ENCODE measurements at places on chromosomes 12 and 14.

DNA sequence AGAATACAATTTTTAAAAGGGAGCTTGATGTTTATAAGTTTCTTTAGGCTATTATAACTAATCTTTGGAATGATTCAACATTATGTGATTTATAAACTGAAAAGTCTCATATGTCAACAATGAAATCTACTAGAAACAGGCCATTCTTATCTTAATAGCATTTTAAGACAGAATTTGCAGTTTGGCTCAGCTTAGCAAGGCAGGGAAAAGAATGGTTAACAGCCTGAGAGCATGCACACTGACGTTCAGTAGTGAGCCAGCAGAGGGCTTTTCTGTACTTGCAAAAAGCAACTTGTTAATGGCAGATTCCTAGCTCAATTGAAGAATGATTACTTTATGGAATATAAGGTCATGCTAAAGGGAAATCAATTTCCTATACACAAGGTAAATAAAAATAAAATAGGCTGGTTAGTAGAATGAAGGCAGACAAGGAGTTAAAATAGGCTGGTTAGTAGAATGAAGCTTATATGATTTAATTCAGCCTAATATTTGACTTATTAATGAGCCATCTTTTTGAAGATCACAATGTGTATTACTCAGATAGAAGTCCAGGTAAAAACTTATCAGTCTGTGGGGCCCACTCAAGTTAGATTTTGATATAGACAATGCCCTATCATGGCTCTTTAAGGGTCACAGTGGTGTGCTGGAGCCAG lies 95.9 kb downstream of the OTOGL start:
- no peak for DNase-seq

GRCh38 chr14:22864979-22865378 lies 6.6 kb upstream of the LRP10 start:
- DNase-seq = no peak

DNA sequence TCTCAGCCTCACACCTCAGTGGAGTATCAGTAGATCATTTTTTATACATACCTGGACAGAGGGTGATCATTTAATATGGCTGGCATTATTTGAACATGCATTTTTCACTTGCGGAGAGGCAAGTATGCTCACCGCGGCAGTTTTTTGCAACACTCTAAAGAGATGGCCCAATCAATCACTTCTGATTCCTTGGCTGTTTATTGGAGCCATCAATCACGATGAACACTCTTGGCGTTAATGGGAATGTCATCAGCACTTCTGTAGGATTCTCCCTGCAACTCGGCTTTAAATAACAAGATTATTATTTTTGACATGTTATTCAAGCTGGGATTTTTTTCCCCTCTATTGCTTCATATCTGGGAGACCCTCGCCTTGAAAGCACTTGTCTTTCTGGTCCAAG lies 46.9 kb upstream of the SLC24A4 start:
- DNase-seq = no peak

GRCh38 chr14:49193332-49194065 lies 392.7 kb downstream of the RPS29 start:
- DNase-seq = no peak

- no peak for DNase-seq
Observed at GRCh38 chr12:105897311-105897725, 241.4 kb downstream of the NUAK1 start.

- DNase-seq = no peak
Observed at GRCh38 chr12:121198949-121199348, 11.0 kb upstream of the P2RX4 start.

DNA sequence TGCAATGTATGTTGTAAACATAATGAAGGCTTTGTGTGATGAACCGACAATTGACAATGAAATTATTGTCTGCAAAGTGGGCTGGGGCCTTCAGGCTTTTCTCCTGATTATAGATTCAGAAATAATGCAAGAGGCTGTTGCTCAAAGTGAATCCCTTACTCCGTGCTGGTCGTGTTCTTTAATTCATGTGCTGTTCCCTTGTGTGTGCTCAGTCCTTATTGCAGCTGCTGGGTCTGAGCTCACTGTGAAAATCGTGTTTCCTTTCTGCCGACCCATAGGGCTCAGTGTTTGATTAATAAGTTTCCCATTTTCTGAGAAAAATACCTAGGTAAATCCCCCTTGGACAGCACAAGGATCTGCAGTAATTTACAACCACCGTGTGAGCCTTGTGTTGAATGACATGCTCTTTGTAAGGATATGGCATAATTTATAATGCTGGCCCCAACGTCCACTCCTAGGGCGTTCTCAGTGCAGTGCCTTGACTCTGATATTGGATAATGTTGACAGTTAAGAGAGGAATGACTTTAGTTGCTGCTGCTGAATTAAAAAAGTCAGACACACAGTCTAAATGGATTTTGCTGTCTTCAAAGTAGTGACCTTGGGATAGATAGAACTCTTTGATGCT lies 81.6 kb downstream of the RGS6 start:
- DNase-seq = no peak

GRCh38 chr12:76470028-76470939 lies 89.3 kb downstream of the OSBPL8 start:
- DNase-seq = no peak

DNA sequence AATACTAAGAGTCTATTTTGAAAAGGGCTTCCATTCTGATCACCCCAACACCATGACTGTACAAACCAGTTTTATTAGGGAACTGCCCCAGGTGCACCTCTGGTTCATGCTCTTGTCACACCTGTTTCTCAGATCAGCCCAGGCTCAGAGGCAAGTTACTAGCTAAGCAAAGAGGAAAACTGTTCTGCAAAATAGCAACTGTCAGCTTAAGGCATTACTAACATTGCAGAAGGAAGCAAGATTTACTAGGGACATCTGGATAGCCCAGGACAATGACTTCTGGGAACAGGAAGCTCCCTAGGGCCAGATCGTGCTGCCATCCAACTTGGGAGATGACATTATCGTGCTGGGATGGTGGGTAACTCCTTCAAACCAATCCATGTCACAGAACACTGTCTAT lies 30.1 kb downstream of the ANAPC7 start:
- no peak for DNase-seq

GRCh38 chr14:83780321-83780720 lies 1749.6 kb upstream of the FLRT2 start:
- no peak for DNase-seq

DNA sequence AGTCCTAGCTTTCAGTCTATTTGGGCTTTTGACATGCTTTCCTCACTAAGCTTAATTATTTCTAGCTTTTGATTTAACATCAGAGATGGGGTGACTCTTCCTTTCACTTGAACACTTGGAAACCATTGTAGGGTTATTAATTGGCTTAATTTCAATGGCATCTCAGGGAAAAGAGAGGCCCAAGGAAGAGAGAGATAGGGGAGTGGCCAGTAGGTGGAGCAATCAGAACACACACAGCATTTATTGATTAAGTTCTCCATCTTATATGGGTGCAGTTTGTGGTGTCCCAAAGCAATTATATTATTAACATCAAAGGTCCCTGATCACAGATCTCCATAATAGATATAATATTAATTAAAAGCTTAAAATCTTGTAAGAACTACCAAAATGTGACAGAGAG lies 1466.1 kb upstream of the SEL1L start:
- no peak for DNase-seq

DNA sequence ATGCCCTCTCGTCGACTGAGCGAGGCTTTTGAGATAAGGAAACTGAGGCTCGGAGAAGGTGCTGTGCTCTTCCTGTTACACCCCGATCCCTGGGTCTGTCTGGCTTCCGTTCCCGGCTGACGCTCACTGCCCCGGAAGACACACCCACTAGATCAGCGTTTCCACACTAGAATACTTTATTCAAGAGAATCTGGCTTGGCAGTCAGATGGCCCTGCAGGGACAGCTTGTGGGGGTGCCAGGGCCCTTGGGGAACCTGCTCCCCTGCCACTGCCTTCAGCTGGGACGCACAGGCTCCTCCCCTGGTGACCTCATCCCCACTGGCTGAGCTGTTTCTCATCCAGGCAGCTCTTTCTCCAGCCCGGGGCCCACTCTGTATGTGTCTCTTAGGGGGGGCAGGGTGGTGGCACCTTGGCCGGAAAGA lies 13.7 kb downstream of the PGF start:
- DNase-seq = peak; percentile 80

DNA sequence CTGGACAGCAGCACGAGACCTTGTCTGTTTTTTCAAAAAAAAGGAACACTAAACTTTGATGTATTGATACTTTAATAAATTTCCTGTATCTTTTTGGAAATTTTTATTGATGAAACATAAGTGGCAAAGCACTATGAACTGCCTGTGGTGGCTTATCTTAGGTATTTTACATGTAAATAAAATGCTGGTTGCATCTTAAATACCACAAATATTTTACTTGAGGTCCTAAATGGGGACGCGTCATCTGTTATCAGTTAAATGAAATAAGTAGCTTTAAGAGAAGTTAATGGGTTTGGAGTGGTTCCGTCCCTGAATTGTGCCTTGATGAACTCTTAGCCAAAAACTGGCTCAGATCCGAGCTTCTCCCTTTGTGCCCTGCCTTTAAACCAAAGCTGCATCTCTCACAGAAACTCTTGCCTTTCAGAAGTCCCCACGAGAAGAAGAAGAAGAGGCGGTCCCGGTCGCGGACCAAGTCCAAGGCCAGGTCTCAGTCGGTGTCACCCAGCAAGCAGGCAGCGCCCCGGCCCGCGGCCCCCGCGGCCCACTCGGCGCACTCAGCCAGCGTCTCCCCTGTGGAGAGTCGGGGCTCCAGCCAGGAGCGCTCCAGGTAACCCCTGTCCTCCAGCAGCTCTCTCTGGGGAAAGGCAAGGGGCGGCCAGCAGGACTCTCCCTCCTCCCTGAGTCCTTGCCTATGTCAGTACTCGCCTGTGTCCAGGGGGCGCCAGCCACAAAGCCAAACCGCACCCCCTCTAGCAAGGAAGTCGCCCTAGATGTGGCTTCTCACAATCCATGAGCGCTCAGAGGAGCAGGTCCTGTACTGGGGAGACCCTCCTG lies 31.2 kb upstream of the MMP17 start:
- no peak for DNase-seq

DNA sequence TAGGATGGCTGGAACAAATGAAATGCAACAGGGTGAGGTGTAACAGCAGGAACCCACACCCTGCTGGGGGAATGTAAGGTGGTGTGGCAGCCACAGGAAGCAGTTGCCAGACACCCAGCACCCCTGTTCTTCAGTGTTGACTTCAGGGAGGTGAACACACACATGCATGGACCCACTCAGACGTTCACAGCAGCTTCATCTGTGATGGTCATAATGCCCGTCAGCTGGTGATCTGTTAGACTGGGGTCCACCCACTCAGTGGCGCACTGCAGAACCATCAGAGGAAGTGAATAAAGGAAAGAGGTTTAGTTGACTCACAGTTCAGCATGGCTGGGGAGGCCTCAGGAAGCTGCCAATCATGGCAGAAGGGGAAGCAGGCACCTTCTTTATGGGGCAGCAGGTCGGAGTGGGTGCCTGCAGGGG lies 22.7 kb upstream of the TEX22 start:
- DNase-seq = peak; percentile 72

- DNase-seq = no peak
Observed at GRCh38 chr14:105530285-105531087, 4.1 kb downstream of the TMEM121 start.

- DNase-seq = no peak
Observed at GRCh38 chr12:46617167-46617566, 208.6 kb downstream of the SLC38A4 start.

DNA sequence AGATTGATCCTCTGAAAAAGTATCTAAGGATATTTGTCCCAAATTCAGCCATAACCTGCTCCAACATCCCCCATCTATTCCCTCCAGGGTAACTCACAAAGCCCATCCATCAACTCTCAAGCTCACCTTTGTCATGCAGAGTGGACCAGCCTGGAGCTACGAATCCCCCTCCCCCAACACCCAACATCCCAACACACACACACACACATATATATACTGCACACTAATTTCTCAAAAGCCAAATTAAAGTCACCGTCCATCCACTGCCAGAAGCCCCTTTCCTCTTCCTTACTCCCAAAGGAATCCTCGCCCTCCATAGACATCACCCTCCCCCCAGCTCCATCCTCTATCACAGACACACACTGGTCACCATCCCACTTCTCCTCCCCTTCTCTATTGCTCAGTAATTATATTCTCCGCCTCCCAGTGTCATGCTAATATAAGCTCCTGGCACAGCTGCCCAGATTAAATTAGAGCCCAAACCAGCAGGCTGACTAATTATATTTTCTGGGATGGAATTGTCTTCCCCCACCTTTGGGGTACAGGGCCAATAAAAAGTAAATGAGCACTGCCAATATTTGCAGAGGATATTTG lies 13.5 kb upstream of the TESPA1 start:
- no peak for DNase-seq

DNA sequence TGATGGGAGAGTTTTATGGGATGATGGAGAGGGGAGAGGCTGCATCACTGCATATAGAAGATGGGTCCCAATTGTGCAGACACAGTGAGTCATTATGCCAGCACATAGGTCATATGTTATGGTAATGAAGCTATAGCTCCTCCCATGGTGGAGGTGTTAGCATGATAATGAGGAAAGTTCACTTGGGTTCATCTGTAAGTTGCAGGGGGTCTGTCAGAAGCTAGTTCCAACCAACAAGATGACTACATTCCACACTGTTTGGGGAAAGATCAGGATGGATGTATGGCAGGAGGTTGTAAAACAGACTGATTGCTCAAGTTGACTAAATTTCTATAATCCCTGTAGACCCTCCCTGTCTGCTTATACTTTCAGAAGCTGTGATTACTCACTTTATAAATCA lies 561.3 kb downstream of the C12orf50 start:
- DNase-seq = no peak

- no peak for DNase-seq
Observed at GRCh38 chr14:57897144-57897748, 31.4 kb upstream of the SLC35F4 start.

GRCh38 chr12:22656376-22656775 lies 31.4 kb downstream of the ETNK1 start:
- no peak for DNase-seq

DNA sequence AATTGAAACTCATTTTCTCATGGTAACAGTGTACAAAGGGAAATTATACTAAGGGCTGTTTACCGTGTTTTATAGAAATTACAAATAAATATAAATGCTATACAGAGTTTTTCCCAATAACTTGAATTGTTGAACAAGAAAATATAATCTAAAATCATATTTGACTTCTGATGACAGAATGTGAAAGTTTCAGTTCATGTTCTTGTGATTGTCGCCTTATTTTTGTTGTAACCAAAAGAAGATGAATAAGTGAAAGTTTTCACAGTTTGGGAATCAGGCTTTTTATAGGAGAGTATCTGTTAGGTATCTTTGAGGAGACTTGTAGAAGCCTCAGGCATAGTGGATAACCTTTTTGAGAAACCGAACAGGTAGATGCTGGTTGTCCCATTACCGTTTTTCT lies 28.1 kb downstream of the ANO6 start:
- no peak for DNase-seq

GRCh38 chr12:9052610-9053009 lies 63.1 kb downstream of the A2M start:
- no peak for DNase-seq

DNA sequence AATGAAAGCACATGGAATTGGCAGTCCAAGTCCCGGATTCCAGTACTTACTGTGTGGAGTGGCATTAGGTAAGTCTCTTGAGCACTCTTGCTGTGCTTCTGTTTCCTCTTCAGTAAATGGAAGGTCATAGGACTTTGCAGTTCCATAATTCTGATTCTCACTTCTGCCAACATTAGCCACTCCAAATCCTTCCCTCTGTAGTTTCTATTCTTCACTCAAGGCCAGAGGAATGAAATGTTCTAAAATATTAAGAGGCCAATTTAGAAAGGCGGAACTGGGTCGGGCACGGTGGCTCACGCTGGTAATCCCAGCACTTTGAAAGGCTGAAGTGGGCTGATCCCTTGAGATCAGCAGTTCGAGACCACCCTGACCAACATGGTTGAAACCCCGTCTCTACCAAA lies 19.8 kb upstream of the SLC5A8 start:
- no peak for DNase-seq
